ENCODE measurements at places on chromosomes 13 and 19.

GRCh38 chr19:40240332-40240731, 13.8 kb upstream of the CCNP start:
- no peak for DNase-seq

DNA sequence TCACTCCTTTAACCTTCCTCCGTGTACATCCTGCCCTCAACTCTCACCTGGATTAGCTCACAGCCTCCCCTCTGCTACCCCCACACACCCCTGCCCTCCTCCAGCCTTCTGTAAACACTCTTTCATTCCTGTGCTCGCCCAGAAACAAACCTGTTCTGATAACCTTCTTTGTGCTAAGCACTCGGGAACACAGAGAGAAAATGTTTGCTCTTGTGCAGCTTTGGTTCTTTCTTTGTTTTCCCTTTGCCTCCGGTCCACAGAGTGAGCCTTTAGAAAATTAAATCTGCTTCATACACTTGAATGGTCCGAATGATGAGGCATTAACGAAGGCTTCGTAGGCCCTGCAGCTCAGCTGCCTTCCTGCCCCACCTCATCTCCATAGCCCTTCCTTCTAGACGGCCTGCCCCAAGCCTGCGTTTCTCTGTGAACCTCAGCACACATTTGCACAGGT, 6.6 kb upstream of the ZDHHC20 start:
- no peak for DNase-seq

- DNase-seq: no peak
Observed at GRCh38 chr19:14416817-14417231, 2.3 kb downstream of the DDX39A start.

DNA sequence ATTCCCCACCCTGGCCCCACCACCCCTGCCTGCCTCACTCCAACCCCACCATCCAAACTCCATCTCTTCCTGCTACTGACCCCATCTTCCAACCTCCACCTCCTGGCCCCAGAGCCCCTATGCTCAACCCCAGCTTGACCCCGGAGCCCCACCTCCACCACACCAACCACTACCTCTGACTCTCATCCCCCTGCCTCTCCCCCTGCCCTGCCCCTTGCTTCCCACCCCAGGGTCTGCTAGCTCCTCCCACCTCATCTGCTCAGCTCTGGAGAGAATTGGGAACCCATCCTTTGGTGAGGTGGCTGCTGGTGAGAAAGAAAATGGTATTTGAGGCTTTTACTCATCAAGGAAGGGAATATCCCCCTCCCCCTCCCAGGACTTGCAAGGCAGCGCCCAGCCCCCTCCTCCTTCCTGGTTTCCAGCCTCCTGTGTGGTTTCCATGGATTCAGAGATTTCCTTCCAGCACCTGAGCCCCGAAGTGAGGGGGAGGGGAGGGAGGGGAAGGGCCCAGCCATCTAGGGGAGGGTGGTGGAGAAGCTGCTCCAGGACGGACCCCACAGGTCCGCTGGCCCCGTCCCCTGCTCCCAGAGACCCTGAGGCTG, 11.4 kb upstream of the PEPD start:
- no peak for DNase-seq

DNA sequence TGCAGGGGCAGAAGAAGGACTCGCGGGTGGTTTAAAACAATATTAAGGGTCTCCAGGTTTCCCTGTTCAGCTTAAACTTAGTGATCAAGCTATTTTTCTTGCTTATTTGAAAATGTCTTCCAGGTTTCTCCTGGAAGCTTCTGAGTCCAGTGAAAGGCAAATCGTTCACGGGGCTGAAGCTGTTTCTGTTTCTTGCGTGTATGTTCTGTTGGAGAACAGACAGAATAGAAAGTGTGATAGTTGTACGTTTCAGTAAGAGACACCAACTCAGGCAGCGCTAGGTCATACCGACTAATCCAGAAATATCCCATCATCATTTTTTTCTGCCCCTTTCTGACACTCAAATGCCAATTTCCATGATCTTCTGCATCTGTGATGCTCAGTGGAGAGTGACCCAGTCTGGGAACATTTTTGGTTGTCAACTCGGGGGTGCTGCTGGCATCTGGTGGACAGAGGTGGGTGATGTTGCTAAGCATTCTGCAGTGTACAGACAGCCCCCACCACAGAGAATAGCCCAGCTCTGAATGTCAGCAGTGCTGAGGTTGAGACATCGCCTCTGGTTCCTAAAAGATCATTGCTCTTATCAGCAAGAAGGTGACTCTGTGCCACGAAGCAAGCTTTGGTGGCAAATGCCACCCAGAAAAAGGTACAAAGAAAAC, 4.3 kb downstream of the KLF2 start:
- DNase-seq: no peak

DNA sequence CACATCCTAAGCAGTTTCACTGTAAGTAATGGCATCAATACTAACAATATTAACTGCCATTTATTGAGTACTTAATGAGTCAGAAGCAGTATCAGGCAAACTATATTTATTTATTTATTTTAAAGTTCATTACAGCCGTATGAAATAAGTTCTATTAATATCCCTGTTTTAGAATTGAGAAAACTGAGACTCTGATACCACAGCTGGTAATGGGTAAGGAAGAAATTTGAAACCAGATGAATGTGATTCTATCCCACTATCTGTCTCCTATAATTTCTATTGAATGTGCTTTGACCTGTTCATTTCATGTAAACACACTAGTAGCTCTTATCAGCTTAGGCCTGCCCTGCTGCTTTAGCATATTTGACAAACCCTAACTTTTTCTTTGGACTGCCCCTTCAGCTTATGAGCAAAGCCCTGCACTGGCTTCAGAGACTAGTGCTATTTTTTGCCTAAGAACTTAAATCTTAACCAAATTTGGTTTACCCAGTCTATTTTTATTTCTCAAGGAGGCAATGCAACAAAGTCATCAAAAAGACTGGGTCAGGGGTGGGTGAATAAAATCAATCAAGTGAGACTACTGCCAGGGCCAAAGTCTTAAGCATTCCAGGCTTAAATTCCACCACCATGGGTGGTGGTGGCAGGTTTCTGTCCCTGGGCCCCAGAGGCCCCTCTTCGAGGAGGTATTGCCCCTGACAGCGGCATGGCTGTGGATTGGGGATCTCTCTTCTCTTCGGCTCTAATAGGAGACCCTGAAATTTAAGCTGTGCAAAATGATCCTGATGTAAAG, 143.4 kb downstream of the DLEU7 start:
- no peak for DNase-seq

DNA sequence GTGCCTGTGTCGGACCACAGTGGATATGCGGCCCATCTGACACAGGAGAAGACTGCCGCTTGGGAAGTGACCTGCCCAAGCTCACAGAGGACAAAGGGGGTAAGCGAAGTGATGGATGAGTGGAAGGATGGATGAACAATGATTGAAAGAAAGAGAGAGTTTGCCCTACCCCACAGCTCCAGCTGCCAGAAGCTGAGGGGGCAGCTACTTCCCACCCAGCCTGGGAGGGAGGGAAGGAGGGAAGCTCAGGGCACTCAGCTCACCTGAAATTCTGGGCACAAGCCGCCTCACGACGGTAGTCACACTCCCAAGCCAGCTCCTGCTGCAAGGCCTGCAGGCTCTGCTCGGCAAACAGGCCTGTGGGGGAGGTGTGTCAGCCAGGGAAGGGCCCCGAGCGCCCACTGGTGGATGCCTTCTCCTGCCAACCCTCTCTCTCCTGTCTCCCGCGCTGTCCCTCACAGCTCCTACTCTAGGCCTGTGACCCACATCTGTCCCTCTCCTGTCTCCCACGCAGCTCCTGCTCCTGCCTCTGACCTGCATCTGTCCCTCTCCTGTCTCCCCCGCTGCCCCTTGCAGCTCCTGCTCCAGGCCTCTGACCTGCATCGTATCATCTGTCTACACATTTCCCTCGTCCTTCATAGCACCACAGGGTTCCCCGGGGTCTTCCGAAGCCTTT, 12.0 kb upstream of the NUMBL start:
- DNase-seq: no peak

DNA sequence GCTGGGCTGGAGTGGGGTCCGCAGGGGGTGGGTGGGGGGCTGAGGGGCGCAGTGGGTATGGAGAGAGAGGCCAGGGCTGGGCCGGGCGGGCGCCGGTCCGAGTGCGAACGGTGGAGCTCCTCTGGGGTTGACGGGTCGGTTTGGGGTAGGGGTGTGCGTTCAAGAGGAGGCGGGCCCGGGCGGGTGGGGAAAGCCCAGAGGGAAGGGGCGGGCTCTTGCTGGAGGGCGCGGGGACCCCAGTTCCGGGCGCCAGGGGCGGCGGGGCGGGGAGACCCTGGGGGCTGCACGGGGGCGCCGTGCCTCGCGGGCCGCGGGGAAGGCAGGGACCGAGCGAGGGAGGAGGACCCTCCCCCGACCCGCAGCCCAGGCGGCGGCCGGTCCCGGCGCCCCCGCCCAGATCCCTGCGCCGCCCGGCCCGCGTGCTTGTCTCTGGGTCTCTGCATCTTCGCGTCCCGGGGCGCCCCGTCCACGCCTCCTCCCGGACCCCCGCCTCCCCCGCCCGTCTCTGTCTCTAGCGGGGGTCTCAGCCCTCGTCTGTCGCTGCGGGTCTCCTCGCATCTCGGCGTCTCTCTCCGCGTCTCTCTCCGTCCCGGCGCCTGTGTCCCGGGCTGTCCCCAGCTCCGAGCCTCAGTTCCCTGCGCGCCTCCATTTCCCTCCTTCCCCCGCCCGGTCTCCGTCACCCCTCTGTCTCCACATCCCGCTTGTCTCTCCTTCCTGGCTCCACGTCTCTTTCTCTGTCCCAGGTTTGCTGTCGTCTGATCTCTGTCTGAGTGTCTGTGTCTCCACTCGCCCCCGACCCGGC, 8.3 kb upstream of the SHISA7 start:
- DNase-seq: no peak

DNA sequence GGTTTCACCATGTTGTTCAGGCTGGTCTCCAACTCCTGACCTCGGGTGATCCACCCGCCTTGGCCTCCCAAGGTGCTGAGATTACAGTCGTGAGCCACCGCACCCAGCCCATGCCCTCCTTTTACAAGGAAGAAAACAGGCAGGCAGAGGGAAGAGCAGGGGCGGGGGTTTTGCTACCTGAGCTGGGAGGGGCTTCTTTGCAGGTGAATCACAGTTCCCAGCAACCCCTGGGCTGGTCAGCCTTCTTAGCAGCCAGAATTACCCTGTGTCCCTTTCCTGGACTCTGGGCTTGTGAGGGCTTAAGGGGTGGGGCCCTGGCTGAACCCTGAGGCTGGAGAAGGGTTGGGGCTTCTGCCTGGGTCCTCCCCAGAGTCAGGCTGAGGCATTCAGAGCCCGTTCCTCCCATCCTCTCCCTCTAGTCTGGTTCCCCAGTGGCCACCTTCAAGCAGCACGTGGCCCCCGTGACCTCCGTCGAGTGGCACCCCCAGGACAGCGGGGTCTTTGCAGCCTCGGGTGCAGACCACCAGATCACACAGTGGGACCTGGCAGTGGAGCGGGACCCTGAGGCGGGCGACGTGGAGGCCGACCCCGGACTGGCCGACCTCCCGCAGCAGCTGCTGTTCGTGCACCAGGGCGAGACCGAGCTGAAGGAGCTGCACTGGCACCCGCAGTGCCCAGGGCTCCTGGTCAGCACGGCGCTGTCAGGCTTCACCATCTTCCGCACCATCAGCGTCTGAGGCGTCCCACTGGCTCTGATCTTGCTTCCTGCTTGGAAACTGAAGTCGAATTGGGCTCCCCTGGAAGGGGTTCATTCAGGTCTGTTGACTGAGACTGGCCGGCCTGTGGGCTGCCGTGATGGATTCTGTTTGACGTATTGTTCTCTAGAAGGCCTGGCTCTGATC, 2.8 kb upstream of the KCNJ14 start:
- no peak for DNase-seq

DNA sequence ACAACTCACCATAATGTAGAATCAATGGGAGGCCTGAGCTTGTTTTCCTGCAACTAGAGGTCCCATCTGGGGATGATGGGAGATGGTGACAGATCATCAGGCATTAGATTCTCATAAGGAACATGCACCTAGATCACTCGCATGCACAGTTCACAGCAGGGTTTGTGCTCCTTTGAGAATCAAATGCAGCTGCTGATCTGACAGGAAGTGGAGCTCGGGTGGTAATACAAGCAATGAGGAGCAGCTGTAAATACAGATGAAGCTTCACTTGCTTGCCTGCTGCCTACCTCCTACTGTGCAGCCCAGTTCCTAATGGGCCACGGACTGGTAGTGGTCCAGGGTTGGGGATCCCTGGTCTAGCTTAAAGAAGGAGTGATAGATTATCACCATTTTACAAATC, 33.0 kb downstream of the KPNA3 start:
- no peak for DNase-seq

- no peak for DNase-seq
Observed at GRCh38 chr13:40672765-40673397, 6.4 kb upstream of the FOXO1 start.

GRCh38 chr19:29256516-29256915, 43.6 kb upstream of the UQCRFS1 start:
- no peak for DNase-seq

GRCh38 chr13:114097893-114098688, 34.3 kb downstream of the RASA3 start:
- DNase-seq: no peak

DNA sequence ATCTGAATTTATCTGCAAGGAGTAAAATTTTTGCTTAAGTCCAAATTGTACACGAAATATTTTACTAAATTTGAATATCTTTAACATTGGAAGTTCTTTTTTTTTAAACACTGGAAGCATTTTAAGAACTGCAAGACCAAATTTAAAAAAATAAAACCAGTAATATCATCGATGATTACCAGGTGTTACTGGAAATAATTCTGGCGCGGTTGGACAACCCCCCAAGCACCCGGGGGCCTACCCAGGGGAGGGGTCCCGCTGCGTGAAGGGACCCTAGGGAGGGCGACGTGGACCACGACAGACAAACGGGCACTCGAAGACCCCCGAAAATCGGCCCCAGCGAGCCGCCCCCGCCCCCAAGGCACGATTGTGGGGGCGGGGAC, 12.6 kb upstream of the JSRP1 start:
- no peak for DNase-seq

DNA sequence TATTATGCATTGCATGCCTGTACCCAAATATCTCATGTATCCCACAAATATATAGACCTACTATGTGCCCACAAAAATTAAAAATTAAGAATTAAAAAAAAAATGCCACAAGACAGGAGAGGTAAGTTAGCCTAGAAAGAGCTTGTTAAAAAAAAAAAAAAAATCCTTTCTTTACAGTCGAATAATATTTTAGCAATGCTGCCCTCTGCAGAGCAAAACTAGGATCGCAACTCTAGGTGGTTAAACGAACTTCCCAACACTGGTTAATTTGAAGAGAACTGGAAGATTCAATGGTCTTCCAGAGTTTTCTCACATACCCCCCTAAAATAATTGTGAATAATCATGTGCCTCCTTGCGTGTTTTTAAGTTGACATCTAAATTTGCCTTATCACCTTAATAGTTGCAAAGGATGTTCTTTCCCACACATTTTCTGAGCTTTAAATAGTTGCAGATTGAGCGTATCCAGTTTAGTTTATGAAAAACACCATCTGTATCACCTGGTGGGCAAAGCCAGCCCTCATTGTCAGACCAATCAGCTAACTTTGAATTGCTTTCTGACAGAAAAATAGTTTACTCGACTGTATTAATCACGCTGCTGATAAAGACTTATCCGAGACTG, 47.4 kb upstream of the RCBTB2 start:
- DNase-seq: peak; percentile 48

- peak; percentile 45 for DNase-seq
Observed at GRCh38 chr13:26946684-26947343, 186.2 kb upstream of the GPR12 start.
